ENCODE measurements at places on chromosomes 2 and 18.

GRCh38 chr2:172246649-172247048, 143.9 kb upstream of the DLX2 start:
- no peak for DNase-seq

DNA sequence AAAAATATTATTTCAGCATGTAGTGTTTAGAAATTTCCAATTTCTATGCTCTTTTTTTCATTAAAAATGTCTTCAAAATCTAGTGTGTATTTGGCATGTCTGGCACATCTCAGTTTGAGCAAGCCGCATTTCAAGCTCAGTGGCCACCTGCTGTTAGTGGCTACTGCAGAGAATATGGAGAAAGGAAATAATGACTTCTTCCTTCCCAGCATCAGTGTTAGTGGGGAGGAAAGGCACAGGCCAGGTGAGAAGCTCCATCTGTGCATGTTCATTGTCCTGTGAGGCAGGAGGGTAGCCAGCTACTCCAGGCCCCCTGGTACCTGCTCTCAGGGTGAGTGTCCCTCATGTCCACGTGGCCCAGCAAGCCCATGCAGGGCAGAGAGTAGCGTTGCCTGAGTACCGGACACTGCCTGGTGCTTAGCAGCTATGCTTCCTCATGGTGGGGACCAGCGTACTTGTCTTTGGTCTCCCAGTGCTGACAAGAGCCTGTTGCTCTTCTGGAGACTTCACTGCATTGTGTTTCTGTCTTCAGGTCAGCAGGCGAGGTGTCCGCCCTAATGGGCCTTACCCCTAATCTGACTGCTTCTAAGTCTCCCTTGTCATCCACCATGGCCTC, 67.4 kb upstream of the CHMP1B start:
- no peak for DNase-seq

GRCh38 chr2:46980786-46981573, 65.4 kb upstream of the MCFD2 start:
- DNase-seq = no peak

GRCh38 chr2:145503511-145503910, 983.6 kb upstream of the ZEB2 start:
- DNase-seq = no peak

GRCh38 chr18:45801416-45802004, 24.0 kb upstream of the SIGLEC15 start:
- DNase-seq = no peak

DNA sequence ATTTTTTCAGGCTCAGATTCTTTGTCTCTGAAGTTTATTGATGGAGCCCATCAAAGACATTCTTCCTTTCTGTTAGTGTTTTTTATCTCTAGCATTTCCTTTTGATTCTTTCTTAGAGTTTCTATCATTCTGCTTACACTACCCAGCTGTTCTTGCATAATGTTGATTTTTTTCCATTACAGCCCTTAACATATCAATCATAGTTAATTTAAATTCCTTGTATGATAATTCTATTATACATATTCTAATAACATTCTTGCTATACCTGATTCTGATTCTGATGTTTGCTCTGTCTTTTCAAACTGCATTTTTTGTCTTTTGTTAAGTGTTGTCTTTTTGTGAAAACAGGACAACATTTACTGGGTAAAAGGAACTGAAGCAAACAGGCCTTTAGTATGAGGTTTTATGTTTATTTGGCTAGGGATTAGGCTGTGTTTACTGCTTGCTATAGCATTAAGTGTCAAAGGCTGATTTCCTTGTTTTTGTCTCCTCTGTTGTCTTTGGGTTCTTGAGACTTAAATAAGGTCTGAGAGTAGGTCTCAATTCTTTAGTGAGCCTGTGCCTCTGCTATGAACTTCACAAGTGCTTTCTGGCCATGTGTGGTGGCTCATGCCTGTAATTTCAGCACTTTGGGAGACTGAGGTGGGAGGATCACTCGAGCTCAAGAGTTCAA, 8.0 kb upstream of the STAM2 start:
- no peak for DNase-seq

DNA sequence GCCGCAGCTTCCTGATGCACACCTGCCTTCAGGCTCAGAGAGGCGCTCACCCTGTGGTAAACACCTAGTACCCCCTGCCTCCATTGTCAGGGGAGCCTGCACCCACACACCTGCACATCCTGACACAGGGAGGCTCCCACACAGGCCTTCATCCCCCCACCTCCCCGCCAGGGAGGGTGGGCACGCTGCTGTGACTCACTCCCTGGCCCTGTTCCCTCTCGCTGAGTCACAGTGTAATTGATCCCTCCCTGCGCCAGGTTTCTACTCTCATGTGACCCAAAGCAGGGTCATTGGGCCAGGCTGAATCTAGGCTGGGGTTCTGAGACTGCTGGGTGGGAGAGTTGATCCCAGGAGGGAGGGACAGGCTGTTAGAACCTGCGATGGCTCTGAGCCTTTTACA, 8.5 kb upstream of the CELF4 start:
- no peak for DNase-seq

DNA sequence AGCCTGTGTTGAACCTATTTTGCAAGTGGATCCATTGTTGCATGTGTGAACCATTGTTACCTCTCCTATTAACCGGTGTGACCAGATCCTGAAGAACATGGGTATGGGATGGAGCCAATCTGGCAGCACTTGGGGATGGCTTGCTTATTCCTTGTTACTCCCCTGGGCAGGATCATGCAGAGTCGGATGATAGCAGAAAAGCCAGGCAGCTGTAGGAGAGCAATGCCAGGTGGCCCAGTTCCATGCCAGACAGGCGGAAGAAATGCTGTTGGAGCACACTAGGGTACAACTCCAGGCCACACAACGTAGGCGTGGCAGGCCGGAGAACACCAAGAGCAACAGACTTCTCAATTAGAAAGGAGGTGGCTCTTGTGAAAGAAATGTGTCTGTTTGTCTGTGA, 16.3 kb upstream of the MYO1B start:
- DNase-seq = no peak

GRCh38 chr18:24446453-24446852, 14.0 kb upstream of the HRH4 start:
- DNase-seq = no peak

DNA sequence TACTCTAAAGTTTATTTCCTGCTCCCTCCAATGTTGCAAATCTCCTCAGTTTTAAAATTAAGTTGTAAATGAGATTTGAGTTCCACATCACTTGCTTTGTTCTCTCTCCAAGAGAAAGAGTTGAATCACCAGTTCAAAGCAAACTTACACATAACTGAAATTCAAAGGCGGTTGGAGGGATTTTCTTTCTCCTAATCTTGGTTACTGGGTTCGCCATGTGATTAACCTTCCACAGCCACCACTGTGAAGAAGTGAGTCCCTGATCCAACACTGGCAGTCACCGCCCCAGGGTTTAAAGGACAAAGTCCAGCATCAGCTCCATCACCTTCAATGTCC, 247.1 kb downstream of the MYCN start:
- DNase-seq = no peak
